Brain microvascular endothelial cell (primary cell): ENCODE measurements at places on chromosomes 16 and 17.
A peak's percentile ranks its signal among the peaks of the same experiment; 100 is the strongest.

GRCh38 chr17:68600067-68600930 lies 868 bp downstream of the FAM20A start:
- no peak for DNase-seq

GRCh38 chr16:72568502-72568901 lies 396.5 kb upstream of the PMFBP1 start:
- no peak for DNase-seq

- DNase-seq = no peak
These were observed 17.5 kb downstream of the OTOP3 start for GRCh38 chr17:74953134-74953687.

DNA sequence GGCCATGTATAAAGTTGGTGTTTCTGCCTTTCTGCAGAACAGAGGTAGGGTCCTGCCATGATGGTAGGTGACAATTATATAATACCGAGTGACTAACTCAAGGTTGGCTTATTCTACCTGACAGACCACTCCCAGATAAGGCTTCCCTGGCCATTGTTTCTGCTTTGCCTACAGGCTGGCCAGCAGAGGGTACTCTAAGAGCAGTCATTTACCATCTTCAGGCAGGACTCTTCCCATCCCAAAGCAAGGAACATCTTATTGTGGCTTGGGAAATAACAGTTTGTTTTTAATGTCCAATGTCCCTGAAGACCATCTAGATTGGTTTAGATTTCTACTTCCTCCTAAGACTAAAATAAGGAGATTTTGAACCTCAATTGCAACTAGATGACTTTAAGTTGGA lies 74.1 kb downstream of the SNX11 start:
- peak; percentile 6 for DNase-seq

DNA sequence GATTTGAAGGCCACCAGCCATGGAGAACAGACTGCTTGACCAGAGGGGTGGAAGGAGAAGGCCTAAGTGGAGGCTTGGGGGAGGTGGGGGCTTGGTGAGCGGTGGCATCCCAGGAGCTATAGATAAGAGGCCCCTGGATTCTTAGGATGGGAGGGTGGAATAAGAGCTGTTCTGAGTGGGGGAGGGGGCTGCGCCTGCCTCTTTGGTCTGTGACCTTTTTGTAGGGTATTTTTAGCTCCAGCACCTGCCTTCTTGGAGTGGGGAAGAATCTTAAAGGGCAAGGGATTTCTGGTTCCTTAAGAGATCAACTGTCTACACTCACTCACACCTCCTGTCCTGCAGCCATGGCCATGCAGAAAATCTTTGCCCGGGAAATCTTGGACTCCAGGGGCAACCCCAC lies 567 bp downstream of the ENO3 start:
- no peak for DNase-seq

DNA sequence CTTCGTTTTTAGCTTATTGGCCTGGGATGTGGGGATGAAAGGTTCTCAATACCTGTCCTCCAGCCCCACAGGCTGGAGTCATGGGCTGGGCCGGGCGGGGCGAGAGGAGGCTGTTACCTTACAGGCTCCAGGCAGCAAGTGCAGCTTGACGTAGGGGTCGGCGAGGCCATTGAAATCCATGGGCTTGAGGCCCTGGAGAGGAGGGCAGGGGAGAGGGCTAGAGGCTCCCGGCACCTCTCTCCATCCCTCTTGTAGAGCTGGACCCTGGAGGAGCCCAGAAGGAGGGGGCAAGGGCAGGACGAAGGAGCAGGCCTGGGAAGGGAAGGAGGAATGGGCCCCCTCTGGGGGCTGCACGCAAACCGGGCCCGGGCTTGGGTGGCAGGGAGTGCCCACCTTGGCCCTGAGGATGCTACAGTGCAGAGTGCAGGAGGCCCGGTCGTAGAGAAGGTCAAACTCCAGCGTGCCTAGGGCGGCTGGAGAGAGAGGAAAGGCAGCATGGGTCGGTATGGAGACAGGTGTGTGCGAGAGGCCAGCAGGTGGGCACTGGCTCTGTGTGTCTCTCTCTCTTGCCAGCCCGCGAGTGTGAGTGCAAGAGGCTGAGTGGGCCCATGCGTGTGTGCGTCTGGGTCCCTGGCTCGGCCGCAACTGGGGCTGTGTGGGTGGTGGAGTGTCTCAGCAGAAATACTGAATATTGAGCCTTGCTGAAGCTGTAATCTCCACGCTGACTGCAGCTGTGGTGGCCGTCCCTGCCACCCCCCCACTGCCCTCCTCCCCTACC lies 1.6 kb downstream of the DOC2A start:
- DNase-seq = no peak

- DNase-seq = peak; percentile 34
These were observed 5.4 kb downstream of the MYO1C start for GRCh38 chr17:1486802-1487695.

GRCh38 chr17:29909236-29910003 lies 20.6 kb downstream of the SSH2 start:
- peak; percentile 8 for DNase-seq

- no peak for DNase-seq
These were observed at the start of gene RBFOX1 for GRCh38 chr16:7332611-7333010. RBFOX1 (plus strand) TSS chr16:7332845.

- no peak for DNase-seq
These were observed 15.7 kb upstream of the MAP3K14 start for GRCh38 chr17:45332505-45332904.

DNA sequence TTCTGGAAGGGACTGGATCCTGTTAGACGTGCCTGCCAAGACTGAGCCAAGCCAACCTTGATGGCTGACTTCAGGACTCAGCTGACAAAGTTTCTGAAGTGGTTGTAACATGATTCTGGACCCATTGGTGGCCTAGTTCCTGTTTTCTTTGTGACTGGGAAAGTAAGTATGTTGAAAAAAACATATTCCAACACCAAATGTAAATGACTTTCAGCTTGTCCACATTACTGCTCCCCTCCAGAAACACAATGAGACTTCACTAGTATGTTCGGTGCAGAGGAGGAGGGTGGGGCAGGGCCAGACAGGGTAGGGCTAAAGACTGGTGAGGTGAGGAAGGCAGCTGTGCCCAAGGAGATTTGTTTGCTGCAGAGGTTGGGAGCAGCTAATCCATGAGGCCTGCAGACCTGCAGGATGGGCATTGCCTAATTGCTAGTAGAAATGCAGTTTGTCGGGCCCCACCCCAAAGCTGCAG lies 26.4 kb downstream of the NMT1 start:
- DNase-seq = peak; percentile 38

DNA sequence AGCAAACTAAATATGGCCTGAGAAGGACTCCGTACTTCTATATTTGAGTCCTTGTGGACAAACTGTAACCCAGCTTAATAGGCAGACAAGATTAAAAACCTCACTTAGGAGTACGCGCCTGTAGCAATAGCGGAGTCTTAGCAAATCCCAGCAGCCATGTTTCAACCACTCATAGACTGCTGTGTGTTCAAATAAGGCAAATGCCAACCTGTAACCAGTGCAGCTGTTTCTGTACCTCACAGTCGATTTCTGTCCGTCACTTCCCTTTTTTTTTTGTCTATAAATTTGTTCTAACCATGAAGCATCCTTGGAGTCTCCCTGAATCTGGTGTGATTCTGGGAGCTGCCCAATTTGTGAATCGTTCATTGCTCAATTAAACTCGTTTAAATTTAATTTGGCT lies 30.2 kb downstream of the TANC2 start:
- DNase-seq = no peak

DNA sequence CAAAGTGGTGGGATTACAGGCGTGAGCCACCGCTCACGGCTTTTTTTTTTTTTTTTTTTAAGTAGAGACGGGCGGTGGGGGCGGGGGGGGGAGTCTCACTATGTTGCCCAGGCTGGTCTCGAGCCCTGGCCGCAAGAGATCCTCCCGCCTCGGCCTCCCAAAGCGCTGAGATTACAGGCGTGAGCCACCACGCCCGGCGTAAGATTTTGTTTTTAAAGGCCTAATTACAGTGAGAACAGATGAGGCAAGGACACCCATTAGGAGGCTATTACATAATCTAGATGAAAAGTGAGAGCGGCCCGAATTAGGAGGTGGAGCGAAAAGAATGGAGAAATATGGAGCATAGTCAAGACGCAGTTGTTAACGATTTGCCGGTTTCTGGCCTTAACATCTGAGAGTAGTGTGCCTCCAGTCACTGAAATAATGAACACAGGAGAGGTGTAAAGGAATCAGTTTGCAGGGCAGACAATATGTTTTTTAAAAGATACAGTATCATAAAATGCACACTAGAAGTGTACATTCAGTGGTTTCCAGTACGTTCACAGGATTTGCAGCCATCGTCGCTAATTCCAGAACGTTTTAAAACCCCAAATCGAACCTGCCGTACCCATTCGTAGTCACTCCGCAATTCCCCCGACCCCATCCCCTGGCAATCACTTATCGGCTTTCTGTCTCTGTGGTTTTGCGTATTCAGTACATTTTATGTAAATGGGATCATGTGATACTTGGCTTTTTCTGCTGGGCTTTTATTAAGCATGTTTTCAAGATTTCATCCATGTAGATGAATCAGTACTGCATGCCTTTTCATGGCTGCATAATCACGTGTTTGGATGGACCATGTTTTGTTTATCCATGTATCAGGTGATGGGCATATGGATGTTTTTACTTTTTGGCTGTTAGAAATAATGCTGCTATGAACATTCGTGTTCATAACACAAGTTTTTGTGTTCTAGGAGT lies 1.4 kb upstream of the SLX4 start:
- no peak for DNase-seq

DNA sequence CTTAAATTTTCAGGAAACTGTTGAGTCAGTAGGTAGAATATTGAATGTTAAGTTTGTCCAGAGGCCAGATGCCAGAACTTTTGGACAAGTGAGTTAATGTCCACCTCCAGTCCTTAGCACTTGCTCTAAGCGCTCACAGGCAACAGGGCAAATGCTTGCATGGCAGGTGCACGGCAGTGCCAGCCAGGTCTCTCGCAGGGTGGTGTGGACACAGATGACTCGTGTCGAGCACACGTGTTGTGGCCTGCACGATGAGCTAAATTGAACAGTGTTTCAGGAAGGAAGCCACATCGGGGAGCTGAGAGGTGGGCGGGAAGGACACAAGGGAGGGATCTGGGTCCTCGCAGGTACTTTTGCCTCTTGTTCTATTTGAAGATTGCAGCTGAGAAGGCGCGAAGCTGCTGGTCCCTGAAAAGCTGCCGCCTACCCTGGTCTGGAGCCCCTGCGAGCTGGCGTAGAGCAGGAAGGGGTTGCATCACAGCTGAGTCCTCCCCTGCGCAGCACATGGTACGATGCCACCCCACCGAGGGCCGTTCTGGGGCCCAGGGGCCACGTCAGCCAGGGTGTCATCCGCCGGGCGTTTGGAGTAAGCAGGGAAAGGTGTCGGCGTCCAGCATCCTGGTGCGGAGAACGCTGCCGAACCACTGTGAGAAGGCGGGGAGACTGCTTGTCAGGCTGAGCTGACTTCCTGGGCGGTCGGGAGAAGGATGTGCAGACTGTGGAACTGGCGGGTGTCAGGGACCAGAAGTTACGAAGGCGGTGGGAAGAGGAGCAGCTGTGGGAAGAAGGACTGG lies 6.3 kb downstream of the RAB40C start:
- no peak for DNase-seq

GRCh38 chr17:1083451-1084187 lies 86.7 kb downstream of the TIMM22 start:
- no peak for DNase-seq

GRCh38 chr17:63974594-63975192 lies 2.0 kb upstream of the SCN4A start:
- DNase-seq = peak; percentile 49
